ENCODE measurements at places on chromosomes 12 and 14. TPM values are rescaled to one million over a fixed set of nuclear protein-coding genes. Genes with fewer than 3 reads are reported as not detected.

DNA sequence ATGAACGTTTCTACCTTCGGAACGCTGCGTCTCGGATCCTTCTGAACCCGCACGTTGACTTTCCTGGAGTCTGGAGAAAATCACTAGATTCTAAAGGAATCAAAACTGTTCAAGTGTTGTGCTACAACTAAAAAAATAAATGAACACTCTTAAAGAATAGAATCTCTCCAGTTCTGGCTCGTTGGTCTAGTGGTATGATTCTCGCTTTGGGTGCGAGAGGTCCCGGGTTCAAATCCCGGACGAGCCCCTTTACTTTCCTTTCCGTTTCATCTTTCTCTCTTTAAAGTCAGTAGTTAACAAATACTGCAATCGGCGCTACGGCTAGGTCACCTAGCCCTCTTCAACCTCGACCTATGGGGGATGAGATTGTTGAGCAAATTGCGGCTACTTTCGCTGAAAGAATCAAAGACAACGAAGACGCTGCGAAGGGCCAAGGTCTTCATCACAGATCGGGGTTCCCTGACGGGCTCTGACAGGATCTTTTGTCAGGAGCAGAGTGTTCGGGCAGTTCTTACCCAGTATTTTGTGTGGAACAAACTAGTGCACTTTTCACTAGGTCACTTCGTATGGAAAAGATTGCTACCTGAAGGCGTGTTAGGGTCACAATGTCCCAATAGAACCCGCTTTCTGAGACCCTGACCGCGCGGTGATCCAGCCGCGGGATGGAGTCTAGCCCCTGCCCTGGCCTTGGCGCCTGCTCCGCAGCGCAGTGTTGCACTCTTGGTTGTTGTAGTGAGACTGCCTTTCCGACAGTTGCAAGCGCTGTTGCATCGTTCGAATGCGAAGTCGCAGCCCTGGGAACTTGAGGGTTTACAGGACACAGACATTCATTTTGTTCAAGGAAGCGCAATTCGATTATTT lies 8.4 kb downstream of the OR6S1 start:
- peaks cover 79% of the 10 kb centered on the region for H3K27me3 ChIP-seq
- peak; percentile 47 for DNase-seq
- H3K36me3 ChIP-seq: no peaks in the 10 kb centered on the region
- H3K4me1 ChIP-seq: peaks cover 13% of the 10 kb centered on the region
- H3K27ac ChIP-seq: peak overlapping the region; percentile 98

DNA sequence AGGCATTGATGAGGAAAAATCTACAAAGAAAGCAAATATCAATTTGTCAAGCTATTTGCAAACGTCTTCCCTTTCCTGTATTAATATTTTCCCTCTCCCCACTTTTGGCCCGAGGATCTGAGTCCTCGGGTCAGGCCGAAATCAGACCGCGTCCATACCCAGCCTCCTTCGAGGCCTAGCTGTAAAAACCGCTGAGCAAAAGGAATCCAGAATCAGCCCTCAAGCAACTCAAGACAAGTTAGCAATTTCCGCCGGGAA lies 353 bp upstream of the MAPK1IP1L start:
- H3K27me3 ChIP-seq: no peaks in the 10 kb centered on the region
- peak overlapping the region; percentile 95 for H3K4me3 ChIP-seq
- peak overlapping the region; percentile 99 for H3K27ac ChIP-seq
- H3K36me3 ChIP-seq: peaks cover 15% of the 10 kb centered on the region
- DNase-seq: no peak

The KRT72 gene
- total RNA-seq: not detected

The GPRC5A gene
- total RNA-seq: 4.0 TPM

DNA sequence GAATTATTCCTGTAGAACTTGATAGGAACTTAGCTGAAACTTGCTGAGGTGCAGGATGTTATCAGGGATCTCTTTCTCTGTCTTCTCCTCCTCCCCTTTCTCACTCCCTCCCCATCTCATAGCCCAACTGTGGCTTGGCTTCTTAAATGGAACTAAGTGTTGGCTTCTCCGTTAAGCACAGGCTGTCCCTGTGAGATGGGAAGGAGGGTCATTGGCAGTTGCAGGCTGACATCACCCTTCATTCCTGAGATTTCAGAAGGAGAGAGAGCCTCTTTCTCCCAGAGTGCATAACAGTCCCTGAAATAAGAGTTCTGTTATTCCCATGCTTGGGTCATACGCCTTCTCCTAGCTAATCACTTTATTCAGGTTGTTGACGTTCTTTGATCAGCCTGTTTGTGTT lies 162.0 kb downstream of the UNC79 start:
- no peak for DNase-seq
- H3K4me1 ChIP-seq: no peaks in the 10 kb centered on the region
- H3K36me3 ChIP-seq: no peaks in the 10 kb centered on the region
- no peak overlapping the region for H3K27ac ChIP-seq

- peaks cover 54% of the 10 kb centered on the region for H3K4me1 ChIP-seq
- H3K4me3 ChIP-seq: peak overlapping the region; percentile 92
- peak overlapping the region; percentile 89 for H3K27ac ChIP-seq
These were observed 870 bp downstream of the BMAL2 start for GRCh38 chr12:27333403-27334009.

DNA sequence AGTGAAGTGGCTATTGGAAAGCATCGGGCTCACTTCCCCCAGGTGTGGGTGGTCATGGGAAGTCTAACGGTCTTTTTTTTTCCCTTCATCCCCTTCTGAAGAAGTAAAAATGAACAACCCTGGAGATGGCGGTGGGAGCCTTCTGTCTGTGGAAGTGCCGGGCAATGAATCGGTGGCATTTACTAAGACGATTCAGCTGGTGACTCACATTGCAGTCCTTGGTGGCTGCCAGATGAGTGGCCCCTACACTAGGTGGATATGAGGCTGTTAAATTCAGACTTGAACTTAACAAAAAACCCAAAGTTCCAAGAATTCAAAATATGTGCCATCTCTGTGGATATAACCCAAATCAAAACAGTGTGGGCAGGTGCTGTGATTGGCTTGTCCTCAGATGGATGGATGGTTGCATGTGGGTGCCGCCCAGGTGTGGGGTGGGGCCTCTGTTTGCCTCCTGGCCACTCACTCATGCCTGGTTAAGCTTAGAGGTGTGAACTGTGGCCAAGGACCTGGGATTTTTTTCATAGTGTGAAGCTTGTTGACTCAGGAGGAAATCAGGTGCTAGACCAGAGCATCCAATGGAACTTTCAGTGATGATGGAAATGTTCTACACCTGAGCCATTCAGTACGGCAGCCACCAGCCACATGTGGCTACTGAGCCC lies 176.7 kb upstream of the NOS1 start:
- no peaks in the 10 kb centered on the region for H3K4me1 ChIP-seq
- no peak for DNase-seq
- H3K36me3 ChIP-seq: no peaks in the 10 kb centered on the region
- no peak overlapping the region for H3K4me3 ChIP-seq
- H3K27ac ChIP-seq: no peak overlapping the region

- H3K27ac ChIP-seq: no peak overlapping the region
- no peaks in the 10 kb centered on the region for H3K36me3 ChIP-seq
- H3K27me3 ChIP-seq: no peaks in the 10 kb centered on the region
- no peak for DNase-seq
These were observed 116.2 kb downstream of the TRHDE start for GRCh38 chr12:72388322-72388721.

The SERPINA12 gene
- not detected for total RNA-seq

The USP15 gene
- total RNA-seq: 49.1 TPM

DNA sequence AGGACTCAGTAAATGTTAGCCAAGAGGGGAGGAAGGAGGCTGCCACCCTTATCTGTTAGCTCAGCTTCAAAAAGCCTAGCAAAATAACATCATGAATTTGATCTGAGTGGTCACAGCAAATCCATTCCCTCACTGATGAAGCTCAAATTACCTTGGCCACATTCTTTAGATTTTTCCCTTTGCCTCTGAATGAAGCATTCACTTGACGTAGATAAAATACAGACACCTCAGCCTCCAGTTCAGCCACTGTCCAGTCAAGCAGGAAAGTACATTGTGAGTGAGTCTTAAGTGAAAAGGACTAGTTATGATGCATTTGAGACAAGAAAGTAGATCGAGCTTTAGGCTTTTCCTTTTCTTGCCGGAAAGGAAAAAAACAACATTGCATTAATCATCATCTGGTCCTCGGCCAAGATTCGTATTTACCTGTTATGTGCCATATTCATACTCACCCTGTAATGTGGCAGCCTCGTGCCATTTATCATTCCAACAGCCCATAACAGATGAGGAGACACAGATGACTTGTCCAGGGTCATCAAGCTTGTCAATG lies 146.5 kb downstream of the ETV6 start:
- H3K27me3 ChIP-seq: no peaks in the 10 kb centered on the region
- peaks cover 55% of the 10 kb centered on the region for H3K4me1 ChIP-seq
- H3K36me3 ChIP-seq: peaks cover 12% of the 10 kb centered on the region
- H3K4me3 ChIP-seq: no peak overlapping the region

The KRT6C gene
- not detected for total RNA-seq

GRCh38 chr14:35398071-35398584 lies 6.4 kb downstream of the NFKBIA start:
- no peak for DNase-seq
- H3K4me1 ChIP-seq: peaks cover 15% of the 10 kb centered on the region
- H3K27ac ChIP-seq: no peak overlapping the region
- H3K4me3 ChIP-seq: no peak overlapping the region
- H3K36me3 ChIP-seq: peaks cover 16% of the 10 kb centered on the region

The GNB3 gene
- 7.0 TPM for total RNA-seq

The KLRB1 gene
- total RNA-seq: not detected

The RASSF9 gene
- 4.0 TPM for total RNA-seq

The LRRK2 gene
- 0.49 TPM for total RNA-seq

DNA sequence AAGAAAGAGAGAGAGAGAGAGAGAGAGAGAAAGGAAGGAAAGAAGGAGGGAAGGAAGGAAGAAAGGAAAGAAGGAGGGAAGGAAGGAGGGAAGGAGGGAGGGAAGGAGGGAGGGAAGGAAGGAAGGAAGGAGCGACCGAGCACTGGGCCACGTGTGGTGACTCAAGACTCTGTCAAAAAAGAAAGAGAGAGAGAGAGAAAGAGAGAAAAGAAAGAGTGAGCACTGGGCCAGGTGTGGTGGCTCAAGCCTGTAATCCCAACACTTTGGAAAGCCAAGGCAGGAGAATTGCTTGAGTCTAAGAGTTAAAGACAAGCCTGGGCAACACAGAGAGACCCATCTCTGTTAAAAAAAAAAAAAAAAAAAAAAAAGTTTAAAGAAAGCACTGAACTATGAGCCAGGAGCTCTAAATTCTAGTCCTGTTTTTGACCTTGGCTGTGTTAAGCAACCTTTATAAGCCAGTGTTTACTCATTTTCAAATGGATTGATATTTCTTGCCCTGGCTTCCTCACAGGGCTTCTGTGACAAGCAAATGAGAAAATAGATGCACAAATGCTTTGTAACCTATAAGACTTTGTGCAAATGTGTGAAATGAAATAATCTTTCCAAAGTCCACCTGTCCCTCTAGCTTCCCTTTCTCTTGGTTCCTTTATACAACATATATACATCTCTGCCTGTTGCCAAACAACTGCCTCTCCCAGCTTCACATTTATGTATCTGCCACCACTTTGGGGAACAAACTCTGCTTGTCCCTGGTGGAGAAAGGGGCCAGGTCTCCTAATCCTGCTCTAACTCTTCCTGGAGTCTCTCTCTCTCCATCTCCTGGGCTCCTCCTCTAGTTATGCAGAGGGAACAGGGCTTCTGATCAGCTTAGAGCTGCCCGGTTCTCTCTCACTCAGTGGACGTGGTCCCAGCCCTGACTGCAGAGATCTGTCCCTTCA lies 16.1 kb upstream of the PLEKHG6 start:
- H3K27me3 ChIP-seq: no peaks in the 10 kb centered on the region
- no peak overlapping the region for H3K4me3 ChIP-seq
- H3K27ac ChIP-seq: peak overlapping the region; percentile 87
- H3K36me3 ChIP-seq: peaks cover 6% of the 10 kb centered on the region

DNA sequence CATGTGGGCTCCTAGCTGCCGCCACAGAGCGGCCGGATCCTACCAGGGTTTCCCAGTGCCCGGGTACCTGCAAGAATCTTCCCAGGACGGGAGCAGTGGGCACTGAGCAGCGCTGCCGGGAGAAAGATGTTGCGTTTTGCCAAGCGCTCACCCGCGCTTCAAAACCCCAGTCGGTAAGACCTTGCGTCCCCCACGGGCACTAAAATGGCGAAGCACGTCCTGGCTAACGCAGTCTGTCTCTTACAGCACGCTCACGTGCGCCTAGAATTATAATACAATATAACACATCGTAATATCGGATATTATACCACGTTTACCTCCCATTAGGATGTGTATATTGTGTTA lies 35.1 kb upstream of the TBX5 start:
- no peak for DNase-seq
- no peaks in the 10 kb centered on the region for H3K4me1 ChIP-seq
- peaks cover 100% of the 10 kb centered on the region for H3K27me3 ChIP-seq
- no peak overlapping the region for H3K4me3 ChIP-seq

The FAM222A gene
- 11.6 TPM for total RNA-seq

DNA sequence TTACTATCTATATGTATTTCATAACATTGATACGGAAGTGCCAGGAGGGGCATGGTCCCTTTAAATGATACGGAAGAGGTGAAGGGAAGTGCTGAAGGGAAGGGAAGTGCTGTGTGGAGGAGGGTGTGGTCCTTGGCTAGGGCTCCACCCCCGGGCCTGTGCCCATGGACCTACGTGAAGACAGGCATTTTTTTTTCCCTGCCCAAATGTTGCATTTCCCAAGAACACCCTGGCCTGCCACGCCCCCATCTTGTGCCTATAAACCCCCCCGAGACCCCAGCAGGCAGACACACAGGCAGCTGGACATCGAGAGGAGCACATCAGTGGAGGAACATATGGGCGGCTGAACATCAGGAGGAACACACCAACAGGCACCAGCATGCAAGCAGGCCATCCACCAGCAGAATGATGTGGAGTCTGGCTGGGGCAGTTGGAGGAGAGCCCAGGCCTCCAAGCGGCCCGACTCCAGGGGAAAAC lies 134.1 kb downstream of the SLC41A2 start:
- H3K36me3 ChIP-seq: peaks cover 3% of the 10 kb centered on the region
- H3K4me1 ChIP-seq: no peaks in the 10 kb centered on the region
- no peak overlapping the region for H3K27ac ChIP-seq
- DNase-seq: no peak
- no peaks in the 10 kb centered on the region for H3K27me3 ChIP-seq
- H3K4me3 ChIP-seq: no peak overlapping the region

The SERPINA9 gene
- not detected for total RNA-seq

DNA sequence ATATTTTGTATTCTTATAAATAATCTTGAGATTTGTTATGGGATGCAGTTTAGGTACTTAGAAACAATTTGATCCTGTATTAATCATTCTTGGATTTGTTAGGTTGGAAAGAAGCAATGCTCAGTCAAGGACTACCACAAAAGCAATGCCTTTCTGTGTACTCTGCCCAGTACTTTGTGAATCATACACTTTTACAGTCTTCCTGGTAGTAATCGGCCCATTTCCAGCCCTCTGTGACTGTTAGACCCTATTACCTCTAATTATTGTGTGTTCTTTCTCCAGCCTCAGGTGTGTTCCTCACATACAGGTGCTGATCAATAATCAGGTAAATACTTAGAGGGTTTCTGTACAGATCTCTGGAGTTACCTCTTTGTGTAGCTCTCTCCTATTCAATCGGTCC lies 609.0 kb downstream of the KCNH5 start:
- no peak overlapping the region for H3K4me3 ChIP-seq
- no peaks in the 10 kb centered on the region for H3K27me3 ChIP-seq
- peaks cover 3% of the 10 kb centered on the region for H3K36me3 ChIP-seq
- H3K27ac ChIP-seq: no peak overlapping the region
- DNase-seq: no peak

Measured in progenitor cell of endocrine pancreas (in vitro differentiated cells).